ENCODE measurements at places on chromosomes 16 and 17.

DNA sequence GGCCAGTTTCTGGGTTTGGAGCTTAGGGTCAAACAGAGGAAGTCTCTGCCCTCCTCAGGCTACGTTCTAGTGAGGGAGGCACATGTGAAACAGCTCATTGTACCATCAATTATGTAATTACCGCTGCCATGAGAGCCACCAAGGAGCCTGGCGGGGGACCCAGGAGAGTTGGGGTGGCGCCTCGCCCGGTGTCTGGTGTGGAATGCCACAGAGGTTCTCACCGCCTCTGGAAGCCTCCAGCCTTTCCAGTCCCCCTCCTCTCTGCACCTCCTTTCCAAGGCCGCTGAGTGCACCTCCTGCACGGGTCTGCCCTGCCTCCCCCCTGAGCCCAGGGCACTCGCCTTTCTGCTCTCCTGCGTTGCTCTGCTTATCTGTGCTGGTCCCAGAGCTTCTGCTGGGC, 51.4 kb downstream of the SREBF1 start:
- DNase-seq: no peak

DNA sequence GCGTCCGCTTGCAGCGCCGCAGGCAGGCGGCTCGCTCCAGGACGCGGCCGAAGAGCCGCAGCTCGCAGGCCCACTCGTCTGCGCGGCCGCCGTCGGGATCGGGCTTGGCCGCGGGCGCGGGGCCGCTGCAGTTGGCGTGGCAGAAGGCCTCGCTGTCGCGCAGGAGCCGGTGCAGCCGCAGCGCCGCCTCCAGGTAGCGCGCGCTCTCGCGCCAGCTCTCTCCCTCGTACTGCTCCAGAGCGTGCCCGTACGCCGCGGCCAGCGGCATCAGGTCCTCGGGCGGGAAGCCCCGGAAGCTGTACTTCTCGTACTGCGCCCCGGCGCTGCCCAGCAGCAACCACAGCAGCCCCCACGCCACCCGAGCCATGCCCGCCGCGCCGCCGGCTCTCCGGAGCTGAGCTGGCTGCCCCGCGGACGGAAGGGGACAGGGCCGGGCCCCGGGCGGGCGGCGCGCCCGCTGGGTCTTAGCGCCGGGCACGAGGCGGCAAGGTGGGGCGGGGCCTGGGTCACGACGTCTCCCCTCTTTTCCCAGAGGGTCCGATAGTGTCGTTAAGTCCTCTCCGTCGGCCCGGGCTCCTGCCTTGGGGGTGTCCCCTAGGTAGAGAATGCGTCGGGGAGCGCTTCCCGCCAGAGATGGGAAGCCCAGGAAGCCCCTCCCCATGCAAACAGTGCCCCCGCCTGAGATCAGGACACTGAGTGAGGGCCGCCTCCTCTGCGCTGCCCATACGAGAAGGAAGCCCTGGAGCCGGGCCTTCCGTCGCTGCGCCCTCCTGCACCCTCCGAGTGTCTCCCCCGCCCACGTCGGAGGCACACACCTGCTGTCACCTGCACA, at the start of gene P3H4:
Gene P3H4 (minus strand): TSS at position 401 of the 832 bp plus-strand sequence. CDS start 34 bp downstream, at position 367.
- DNase-seq: peak; percentile 61

DNA sequence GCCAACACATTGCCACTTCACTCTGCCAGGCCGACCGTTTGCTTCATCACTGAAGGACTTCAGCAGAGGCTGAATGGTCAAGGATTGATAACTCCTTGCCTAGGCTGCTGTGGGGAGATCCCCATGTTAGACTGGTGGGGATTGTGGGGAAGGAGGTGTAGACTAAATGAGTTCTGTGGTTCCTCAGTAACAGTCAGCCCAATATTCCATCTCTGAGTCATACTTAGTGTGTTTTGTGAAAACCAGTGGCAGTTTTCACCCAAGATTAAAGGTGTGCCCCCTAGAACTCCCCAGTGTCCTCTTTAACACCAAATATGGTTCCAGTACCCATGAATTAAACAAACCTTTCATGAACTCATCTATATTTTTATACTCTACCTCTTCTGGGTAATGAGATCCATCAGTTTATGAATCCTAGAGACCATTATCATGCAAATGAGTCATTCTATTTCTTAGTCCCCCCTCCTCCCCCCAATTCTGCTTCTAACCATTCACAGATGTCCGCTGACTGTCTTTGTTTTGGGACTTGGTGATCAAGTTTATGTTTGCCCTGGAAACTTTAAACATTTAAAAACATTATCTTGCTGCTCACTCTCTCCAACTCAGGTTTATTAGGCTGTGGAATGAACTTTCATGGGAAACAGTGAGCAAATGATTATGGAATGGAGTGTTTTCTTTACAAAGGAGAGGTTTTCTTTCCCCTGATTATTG, 66.8 kb upstream of the GAS7 start:
- no peak for DNase-seq

DNA sequence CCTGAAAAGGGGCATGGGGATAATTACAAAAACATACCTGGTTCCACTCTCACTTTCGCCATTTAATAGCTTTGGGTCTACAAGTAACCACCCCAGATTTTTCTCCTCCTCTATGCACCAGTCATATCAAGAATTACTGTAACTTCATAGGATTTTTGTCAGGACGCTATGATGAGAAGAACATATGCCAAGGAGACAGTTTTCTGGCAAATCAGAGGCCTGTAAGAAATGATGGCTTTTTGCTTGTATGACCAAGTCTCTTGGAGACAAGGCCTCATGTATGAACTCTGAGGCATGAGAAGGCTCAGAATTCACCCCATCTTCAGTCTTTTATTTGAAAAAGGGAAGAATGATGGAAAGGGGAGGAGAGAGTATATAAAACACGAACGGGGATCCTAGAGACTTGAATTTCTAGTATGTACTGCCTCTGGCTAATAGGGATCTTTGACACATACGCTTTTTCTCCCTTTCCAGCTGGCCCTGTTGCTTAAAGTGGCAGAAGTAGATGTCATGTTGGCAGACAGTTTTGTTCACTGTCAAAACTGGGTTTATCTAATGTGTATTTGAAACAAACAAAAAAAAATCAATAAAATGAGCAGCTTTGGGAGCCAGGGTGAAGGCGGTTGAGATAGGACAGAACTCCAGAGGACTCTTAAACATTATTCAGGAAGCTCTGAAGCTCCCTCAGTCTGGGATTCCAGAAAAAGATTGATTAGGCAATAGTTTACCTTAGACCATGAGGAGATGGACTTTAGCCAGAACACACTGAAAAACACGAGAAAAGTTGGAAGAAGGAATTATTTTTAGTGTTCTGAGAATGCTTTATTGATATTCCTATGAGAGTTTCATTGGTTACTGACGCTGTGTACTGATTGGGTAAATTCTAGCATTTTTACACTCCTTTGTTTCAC, 656.6 kb downstream of the WWOX start:
- no peak for DNase-seq

DNA sequence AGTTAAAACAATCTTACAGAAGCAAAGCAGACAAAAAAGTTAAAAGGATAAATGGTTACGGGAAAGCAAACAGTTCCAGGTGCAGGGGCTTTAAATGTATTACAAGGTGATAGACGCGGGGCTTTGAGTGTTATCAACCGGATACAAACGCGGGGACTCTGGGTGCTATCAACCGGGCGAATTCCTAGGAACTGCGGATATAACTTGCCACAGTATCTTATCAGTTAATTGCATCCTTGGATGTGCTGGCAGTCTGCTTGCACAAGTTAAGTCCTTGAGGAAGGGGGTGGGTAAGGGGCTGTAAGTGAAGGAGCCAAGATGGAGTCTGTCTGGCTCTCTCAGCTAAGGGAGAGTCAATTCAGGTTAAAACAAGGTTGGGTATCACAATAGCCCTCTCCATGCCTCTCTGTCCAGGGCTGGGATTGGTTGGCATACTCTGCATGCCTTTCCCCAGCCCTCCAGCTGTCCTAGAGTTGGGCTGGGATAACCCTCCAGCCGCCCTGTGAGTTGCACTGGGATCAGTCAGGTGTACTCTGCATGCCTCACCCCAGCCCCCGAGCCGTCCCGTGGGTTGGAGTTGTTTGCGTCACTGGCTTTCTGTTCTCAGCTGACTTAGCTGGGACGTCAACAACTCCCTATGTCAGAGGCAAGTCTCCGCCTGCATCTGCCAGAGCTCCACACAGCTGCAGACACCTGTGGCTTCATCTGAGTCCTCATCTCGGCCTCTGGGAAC, 40.9 kb downstream of the TMEM235 start:
- no peak for DNase-seq

DNA sequence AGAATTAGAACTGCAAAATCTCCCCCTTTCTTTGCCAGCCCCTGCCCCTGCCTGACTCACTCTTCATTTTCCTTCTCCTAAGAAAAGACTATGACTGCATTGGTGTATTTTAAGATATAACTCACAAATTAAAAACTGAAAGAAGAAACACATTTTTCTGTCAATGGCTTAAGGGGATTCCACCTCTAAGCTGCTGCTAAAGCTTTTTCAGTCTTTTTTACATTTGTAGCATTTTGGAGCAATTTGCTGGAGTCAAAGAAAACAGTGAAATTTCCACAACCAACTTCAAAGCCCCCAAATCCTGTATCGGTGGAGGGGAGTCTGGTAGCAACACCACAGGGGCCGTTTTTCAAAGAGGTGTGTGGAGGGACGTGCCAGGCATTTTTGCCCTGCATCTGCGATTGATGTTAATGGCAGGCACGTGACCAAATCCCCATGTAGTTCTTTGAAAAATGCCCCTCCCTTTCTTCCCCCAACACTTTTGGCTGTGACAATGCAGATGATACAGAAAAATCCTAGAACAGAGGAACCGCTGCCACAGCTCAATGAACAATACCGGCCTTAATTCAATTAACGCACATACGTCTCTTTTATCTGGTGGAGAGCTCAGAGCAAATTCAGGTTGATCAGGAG, 28.5 kb downstream of the MAF start:
- no peak for DNase-seq

DNA sequence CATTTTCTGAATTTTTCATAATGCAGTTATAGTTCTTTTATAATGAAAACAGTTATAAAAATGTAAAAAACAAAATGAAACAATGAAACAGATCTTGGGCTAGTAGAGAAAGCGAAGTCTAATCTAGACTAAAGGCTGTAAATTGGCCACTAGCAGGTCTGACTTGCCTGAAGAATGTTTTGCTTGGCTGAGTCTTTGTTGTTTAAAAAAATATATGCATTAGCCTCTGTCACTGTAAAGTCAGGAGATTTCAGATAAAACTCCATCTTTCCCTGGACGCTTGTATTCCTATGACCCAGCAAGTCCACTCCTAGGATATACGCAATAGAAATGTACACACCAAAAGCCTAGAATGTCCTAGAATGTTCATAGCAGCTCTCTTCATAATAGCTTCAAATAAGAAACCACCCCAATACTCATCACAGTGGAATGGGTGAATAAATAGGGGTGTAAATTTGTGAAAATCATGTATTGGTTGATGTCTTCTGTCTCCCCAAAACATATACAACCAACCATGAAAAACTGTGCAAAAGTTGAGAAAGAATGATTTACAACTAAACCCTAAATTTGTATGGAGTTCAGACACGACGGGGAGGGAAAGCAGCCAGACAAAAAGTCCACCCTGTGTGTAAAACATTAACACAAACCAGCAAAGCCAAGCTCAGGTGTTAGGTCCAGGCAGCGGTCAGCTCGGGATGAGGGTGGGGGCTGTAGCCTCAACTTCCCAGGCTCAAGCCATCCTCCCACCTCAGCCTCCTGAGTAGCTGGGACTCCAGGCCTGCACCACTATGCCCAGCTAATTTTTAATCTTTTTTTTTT, 37.7 kb upstream of the MEAK7 start:
- no peak for DNase-seq

- no peak for DNase-seq
Measured at GRCh38 chr17:56480501-56480900, 113.0 kb upstream of the NOG start.

DNA sequence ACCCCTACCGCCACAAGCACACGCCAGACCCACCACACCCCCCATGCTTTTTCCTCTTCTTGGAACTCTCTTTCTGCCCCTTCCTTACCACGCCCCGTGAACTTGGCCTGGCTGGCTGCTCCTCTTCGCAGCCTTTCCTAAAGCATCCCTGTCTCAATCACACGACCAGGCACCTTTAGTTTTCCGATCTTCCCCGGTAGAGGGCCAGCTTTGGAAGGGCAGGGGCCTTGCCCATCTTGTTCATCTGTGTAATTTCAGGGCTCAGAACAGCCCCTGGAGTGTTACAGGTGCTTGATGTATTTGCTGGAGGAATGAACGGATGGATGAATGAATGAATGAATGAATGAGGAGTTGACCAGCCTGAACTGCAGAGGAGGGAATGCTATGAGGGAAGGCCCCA, 3.7 kb downstream of the SPPL2C start:
- no peak for DNase-seq

DNA sequence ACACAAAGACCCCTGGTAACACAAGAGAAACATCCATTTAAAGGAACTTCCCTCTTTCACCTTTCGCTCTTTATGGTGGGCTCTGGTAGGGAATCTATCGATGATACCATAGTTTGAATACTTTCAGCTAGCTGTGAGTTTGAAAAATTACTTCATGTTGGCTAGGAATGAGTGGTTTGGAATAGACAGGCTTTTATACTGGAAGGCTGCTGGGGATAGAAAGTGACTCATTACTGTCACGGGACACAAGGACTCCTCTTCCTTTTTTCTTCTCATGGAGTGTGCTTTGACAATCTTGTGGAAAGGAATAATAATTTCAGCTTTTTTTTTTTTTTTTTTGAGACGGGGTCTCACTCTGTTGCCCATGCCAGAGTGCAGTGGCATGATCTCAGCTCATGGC, 76.9 kb downstream of the CYB561 start:
- no peak for DNase-seq

Measured in hippocampal formation (tissue), 2 donors.